ENCODE measurements at places on chromosomes 16 and 17.

DNA sequence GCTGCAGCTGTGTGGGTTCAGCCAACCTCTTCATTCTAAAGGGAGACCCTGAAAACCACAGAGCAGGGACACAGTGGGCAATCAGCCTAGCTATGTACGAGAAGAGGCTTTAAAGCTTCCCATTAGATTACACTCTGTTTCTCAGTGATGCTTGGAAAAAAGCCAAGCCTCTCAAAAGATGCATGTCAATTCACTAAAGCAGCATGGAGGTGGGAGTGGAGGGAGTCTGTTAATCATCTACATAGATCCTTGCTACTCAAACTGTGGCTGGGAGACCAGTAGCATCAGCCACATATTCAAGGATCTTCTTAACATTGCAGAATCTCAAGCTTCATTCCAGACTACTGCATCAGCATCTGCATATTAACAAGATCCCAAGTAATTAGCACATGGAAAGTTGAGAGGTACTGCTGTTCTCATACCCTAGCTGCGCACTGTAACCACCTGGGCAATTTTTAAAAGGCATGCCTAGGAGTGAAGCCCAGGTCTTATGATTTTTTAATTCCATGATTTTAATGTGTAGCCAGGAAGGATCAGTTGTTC lies 305.9 kb downstream of the PMP22 start:
- DNase-seq = no peak

DNA sequence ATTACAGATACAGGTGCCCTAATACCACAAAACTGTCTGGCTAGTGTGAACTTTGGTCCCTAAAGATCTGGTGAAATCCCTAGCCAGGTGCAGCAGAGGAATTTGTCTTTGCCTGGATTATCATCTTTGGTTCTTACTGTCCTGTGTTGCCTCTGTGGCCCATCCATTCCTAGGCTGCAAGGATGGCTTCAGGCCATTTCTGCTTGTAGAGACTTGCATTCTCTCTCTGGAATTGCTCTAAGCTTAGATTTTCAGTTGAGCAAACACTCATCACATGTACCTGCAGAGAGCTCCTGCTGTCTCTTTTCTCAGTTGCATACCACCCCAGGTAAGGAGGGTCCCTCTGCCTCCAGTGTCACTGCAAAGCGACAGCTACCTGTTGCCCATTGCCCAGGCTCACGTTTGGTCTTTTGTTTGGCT lies 114.9 kb downstream of the PRKCA start:
- no peak for DNase-seq

DNA sequence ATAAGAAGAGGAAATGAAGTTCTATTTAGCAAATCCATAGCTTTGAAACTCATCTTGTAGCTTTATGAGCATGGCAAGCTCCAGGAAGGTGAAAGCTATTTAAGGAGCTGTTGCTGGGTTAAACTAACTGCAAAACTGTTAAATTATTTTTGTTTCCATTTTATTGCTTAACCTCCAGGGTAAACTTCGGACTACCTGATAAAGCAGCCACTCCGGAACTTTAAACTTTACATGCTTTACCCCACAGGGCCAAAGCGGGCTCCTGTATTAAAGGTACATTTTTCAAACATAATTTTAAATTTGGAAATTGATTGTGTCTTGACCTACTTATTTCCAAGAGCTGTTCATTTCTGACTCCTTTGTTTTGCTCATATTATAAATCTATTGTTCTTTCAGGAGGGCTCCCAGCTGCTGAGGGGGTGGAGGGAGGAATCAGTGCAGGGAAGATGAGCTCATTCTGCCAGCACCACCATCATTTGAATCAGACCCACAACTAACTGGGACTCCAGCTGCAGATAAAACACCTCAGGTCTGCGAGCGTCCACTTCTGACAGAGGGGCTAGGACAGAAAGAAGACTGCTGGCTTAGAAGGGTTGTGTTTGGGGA lies 157.9 kb downstream of the IRX3 start:
- no peak for DNase-seq

DNA sequence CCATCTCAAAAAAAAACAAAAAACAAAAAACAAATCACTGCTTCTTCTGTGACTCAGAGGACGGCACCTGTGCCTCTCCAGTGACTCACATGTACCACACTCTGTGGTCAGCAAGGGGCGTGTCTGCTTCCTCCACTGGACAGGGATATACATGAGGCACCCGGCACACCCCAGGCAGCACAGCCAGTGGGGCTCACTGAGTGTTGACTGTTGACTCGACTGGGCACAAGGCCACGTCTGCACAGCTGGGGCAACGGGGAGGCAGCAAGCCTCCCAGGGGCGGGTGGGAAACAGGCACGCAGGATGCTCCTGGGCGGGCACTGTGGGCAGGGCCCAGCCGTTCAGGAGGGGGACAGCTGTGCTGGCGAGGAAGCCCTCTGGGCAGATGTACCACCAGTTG lies 64.1 kb downstream of the TIMM22 start:
- no peak for DNase-seq

DNA sequence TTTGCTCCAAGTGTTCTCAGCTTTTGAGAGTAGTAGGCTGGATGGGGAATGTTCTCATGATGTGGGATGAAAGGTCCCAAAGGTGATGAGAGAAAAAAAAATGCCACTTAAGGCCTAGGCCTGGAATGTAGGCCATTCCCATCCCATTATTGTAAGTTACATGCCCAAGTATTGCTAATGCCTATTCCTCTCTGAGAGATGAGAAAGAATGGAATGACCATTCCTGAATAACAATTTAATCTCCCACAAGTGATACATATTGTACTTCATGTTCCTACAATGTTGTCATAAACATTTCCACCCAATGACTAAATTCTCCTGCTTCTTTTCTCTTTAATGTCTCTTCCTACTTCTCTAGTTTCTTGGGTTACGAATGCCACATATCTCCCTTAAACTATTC lies 102.8 kb upstream of the KCNJ16 start:
- DNase-seq = no peak

DNA sequence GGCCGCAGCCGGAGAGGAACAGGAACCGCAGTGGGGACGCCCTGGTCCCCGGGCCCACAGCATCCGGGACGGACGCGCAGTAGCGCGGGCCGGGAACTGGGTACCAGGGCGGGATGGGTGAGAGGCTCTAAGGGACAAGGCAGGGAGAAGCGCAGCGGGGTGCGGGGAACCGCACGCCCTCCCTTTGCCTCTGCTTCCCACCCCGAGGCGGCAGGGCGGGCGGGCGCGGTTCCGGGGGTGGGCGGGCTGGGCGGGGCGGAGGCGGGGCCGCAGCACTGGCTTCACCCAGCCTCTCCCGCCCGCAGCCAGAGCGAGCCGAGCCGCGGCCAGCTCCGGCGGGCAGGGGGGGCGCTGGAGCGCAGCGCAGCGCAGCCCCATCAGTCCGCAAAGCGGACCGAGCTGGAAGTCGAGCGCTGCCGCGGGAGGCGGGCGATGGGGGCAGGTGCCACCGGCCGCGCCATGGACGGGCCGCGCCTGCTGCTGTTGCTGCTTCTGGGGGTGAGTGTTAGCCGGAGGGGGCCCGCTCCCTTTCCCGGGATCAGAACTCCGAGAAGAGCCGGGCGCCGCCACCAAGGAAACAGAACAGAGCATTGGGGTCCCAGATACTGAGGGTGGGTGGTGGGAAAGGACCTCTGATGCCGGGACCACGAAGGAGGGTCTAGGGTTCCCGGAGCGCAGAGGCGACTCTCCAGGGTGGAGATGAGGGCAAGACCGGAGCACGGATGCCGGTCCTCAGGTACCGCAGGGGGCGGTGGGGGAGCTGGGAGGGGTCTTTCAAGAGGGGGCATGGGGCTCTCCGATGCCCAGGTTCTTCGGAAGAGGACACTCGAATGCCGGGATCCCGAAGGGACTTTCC lies at the start of gene NGFR:
Gene NGFR (plus strand): TSS at position 308 of the 856 bp plus-strand sequence. CDS start 125 bp downstream, at position 433.
- no peak for DNase-seq

DNA sequence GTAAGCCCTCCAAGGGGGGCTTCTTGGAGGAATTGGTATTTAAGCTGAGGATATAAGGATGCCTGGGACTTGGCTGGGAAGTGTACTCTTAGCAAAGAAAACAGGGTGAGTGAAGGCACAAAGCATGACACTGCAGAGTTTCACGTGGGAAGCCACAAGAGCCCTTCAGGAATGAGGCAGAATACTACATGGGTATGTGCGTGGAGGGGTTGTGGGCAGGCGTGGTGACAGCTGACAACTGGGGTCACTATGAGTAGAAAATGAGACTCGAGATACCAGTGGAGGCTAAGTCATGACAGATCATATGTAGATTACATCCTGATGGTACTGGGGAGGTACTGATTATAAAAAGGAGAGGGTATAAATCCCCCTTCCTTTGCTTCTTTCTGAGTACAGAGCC lies 78.1 kb upstream of the XYLT1 start:
- no peak for DNase-seq

DNA sequence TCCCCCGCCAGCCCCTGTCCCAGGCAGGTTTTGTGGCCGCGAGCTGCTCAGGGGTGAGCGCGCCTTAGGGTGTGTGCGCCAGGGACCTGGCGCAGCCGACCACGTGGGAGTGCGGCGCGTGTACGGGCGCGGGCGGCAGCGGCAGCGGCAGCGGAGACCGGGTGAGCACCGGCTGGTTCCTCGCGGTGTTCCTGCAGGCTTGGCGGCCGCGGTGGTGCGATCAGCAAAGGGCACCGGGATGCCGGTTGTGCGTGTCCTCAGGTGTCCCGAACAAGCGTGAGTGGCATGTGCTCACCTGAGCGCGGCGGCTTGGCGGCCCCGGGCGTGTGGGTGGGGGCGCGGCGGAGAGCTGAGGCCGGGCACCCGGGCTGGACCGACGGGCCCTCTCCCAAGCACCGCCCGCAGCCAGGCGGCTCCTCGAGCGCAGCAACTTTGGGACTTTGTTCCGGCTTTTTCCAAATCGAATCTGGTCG lies 381 bp upstream of the HSD11B2 start:
- no peak for DNase-seq

DNA sequence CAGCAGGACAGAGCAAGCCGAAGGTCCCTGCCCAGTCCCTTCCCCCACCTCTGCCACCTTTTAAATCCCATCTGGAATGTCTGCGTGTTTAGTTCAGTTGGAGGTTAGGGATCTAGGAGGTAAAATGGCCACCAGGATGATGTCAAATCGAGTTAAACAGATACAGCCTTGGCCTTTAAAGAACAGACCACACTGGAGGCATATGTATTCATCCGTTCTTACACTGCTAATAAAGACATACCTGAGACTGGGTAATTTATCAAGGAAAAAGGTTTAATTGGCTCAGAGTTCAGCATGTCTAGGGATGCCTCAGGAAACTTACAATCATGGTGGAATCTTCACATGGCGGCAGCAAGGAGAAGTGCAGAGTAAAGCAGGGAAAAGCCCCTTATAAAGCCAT lies 167.8 kb upstream of the CACNG5 start:
- no peak for DNase-seq

DNA sequence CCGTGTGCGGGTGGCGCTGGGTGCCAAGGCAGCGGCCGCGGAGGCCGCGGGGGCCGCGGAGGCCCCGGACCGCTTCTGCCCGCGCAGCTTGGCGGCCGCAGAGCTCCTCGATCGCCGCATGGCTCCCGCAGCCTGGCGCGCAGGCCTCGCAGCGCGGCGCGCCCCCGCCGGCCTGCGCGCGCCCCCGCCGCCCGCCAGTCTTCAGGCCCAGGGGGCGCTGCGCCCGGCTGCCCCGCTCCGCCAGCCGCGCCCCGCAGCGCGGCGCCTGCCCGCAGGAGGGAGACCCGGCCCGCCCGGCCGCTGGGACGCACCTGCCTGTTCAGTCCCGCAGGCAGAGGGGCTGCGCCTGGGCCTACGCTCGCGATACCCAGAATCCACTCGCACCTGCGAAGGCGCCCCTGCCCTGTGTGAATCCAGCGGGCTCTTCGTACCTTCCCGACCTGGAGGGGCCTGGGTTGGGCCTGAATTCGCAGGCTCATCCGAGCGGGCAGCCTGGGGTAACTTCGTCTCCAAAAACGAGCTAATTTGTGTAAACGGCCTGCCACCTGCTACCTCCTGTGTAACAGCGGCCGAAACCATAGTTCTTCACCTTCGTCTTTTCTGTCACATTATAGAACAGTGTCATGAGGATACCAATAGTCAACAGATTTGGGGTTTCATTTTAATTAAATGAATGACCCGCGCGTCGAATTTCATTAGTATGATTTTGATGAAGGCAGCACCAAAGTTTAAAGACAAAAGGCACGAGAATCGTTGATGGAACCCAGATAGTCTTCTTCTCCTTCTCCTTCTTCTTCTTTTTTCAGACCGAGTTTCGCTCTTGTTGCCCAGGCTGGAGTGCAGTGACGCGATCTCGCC lies at the start of gene CENPV:
Gene CENPV (minus strand): TSS at position 153 of the 858 bp plus-strand sequence. CDS start 33 bp downstream, at position 120.
- peak; percentile 39 for DNase-seq

- no peak for DNase-seq
These were observed 19.9 kb upstream of the PLLP start for GRCh38 chr16:57304169-57305061.

DNA sequence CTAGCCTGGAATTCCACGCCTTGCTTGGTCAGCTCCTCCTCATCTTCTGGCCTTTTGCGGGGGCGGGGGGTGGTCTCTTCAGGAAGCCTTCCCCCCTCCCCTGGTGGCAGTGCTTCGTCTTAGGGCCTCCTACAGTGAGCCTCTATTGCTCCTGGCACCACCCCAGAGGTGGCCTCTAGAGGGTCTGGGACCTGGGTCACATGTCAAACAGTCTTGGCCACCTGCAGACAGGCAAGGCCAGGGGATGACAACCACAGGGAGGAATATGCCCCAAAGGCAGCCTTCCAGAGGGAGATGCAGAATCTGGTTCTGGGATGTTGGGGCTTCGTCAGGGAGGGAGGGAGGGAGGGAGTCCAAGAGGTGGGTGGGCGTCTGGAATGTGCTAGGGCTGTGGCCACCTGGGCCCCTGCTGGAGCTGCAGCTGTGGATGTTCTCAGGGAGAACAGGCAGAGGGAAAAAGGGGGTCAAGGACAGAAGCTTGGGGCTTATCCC lies 50.6 kb downstream of the SMPD3 start:
- DNase-seq = no peak

DNA sequence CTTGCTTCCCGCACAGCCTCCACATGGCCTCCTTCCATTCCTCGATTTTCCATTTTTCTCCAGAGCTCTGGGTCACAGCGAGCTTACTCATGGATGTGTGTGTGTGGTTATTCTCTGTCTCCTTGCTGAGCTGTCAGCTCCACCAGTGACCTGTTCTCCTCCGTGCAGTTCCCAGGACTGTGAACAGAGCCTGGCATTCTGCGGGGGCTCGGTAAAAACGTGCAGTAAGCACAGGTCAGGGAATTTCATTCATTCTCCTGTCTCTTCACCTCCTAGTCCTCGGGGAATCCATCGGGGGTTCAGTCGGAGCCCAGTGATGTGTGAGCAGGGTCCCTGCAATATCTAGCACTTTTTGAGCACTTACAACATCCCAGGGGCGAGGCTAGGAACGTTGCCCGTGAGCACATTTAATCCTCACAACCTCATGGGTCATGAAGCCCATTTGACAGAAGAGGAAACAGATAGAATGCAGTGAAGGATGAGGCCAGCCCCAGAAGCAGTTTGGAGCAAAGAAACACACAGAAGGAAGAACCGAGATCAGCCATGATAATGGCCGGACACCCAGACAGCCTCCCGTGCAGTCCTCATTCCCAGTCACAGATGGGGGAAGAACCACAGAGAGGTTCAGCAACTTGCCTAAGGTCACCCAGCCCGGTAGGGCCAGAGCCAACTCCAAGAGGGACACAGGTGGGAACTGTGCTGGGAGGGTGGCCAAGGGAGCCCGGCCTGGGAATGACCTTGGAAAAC lies 183.2 kb upstream of the GSE1 start:
- no peak for DNase-seq

GRCh38 chr16:84369938-84370627 lies 1.7 kb downstream of the ATP2C2 start:
- no peak for DNase-seq

GRCh38 chr16:27177031-27177774 lies 26.1 kb upstream of the KDM8 start:
- DNase-seq = no peak
